ENCODE measurements at places on chromosomes 6 and 20.

GRCh38 chr6:169858935-169859351 lies 107.5 kb downstream of the ERMARD start:
- no peak for DNase-seq

- no peak for DNase-seq
These were observed 60.2 kb upstream of the KCNQ5 start for GRCh38 chr6:72561629-72562028.

DNA sequence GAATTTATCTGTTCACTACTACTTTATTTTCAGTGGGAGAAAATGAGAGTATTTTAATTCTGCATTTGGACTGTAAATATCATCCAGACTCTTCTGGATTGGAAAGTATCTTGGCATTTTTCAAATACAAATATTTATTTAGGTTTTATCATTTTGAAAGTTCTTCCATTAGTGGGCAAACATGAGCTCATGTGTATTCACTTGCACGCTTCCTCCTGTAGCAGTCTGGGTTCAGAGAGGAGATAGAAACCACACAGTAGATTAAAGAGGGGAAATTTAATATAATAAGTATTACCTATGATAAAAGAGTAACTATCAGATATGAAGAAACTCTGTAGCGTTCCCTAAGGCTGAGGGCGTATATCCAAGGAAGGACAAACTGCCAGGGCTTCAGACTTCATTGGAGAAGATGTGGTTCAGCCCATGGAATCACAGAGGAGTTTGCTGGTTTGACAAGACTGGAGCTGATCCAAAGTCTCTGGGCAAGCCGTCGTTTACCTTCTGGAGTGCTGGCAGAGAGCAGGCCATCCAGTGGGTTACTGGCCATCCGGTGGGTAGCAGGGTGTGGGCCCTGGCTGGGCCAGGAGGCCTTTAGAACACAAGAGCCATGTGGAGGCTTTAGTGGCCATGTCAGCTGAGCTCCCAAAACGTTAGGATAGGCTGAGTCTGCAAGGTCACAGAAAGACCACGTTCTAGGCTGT lies 44.3 kb downstream of the KCNS1 start:
- DNase-seq = no peak

- DNase-seq = no peak
These were observed 416.8 kb upstream of the SASH1 start for GRCh38 chr6:147925826-147926225.
